ENCODE measurements at places on chromosomes 12 and 14.

DNA sequence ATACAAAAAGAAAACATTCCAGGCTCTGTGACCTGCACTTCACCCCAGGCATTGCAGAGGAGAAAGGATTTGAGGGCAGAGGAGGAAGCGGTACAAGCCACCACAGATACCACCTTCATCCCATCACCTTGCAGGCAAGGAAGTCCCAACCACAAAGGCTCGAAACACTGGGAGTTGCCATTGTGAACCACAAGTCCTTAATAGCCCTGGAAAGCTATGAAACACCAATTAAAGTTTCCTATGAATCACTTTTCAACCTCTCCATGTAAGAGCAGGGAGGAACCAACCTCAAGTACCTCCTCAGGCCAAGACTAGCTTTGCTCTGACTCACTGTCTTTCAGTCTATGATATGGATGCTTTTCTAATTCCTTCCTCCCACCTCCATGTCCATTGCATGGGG is 27.0 kb downstream of the MAP3K9 start:
- H3K27ac ChIP-seq: no peak overlapping the region
- H3K4me1 ChIP-seq: no peaks in the 10 kb centered on the region
- H3K36me3 ChIP-seq: no peaks in the 10 kb centered on the region
- no peaks in the 10 kb centered on the region for H3K27me3 ChIP-seq

DNA sequence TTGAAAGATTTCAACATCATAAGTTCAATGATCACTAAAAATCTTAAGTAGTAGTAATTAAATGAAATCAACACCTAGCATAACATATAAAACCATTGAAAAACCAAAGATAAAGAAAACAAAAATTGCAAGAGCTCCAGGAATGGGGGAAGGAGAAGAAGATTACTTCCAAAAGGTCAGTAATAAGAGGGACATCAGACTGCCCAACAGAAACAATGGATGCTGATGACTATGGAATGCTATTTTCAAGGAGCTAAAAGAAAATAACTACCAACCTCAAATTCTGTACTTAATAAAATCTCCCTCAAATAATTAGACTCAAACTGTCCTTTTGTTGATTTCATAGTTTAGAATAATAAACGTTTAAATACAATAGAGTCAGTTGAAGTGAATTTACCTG is 314.5 kb upstream of the LMO3 start:
- no peak overlapping the region for H3K4me3 ChIP-seq
- DNase-seq: no peak
- H3K27ac ChIP-seq: no peak overlapping the region
- H3K4me1 ChIP-seq: no peaks in the 10 kb centered on the region
- no peaks in the 10 kb centered on the region for H3K36me3 ChIP-seq

GRCh38 chr12:123494124-123494851 is 36.3 kb downstream of the SNRNP35 start:
- no peak overlapping the region for H3K27ac ChIP-seq
- H3K4me1 ChIP-seq: no peaks in the 10 kb centered on the region
- peaks cover 28% of the 10 kb centered on the region for H3K36me3 ChIP-seq
- no peak for DNase-seq

DNA sequence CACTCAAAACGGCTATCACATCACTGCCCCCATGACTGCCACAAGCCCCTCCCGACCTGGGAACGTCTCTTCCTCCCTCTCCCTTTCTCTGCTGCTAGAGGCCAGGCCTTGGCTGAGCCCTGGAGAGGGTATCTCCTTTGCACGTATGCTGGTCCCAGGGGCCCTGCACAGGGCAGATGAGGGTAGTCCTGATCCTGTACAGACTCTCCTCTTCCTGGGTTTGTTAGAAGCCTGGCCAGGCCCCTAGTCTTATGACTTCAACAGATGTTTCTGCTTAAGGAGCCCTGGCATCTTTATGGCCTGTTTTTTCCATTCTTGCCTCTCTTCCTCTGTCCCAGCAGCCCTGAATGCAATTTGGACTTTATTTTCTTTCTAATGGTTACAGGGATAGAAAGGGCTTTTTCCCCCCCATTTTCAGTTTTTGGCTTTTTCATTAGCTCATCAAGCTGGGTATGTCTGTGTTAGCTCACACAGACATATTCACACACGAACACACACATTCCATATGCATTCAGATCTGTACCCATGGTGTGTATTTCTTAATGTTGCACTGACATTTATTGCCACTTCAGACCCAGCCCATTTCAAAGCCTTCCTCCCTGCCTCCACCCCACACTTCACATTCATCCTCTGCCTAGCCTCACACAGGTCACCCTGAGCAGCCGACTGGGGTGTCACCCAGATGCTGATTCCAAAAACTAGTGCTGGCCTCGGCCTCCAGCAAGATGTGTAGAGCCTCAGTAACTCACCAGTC is 203.2 kb downstream of the ZFP36L1 start:
- H3K36me3 ChIP-seq: no peaks in the 10 kb centered on the region
- H3K4me3 ChIP-seq: no peak overlapping the region
- peaks cover 3% of the 10 kb centered on the region for H3K4me1 ChIP-seq
- H3K27ac ChIP-seq: peak overlapping the region; percentile 22
- no peaks in the 10 kb centered on the region for H3K27me3 ChIP-seq

DNA sequence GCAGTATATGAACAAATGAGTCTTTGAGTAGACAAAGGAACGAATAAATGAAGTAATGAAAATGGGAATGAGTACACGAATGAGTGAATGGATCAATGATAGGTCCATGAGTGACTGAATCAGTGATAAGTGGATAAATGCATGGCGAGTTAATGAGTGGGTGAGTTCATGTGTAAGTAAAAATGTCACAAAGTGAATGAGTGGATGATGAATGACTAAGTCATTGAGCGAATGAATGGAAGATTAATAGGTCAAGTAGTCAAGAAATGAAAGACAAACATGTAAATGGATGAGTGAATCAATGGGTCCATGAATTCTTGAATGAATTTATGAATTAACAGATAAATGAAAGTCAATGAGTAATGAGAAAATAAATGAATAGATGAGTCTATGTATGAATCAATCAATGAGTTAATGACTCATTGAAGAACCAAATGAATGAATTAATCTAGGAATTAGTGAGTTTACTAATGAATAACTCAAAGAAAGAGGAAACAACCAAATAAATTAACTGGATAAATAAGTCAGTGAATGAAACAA is 97.3 kb upstream of the RTL1 start:
- no peaks in the 10 kb centered on the region for H3K4me1 ChIP-seq
- no peak overlapping the region for H3K27ac ChIP-seq
- no peak for DNase-seq
- H3K4me3 ChIP-seq: no peak overlapping the region
